ENCODE measurements at places on chromosomes 12 and 14. TPM values are rescaled to one million over a fixed set of nuclear protein-coding genes. Genes with fewer than 3 reads are reported as not detected.

DNA sequence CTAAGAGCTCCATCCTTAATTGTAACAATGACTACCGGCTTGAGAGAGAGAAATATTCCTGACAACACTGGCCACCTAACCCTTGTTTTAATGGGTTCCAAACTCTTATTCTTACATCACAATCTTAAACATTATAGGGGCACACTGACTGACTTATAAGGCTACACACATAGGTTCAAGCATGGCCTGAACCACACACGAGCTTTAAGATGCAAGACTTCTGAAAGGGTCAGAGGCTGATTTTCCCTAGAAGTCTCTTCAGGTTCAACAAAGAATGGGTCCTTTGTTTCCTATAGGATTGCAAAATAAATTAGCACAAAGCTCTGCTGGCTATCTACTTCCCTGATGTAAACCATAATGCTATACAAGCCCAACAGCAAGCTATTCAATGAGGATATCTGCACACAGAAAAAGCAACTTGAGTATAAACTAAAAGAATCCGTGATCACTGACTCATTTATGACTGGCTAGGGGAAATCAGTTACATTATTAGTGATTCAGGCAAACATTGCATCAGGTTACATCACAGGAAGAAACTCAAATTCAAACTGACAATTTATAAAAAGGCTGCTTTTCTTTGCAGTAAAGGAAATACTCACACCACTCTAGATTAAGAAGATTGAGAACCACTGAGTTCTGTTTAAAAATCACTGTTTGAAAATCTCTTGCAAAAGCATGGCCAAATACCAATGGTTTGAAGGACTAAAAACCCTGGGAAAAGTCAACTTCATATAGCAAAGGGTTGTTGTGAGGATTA lies 8.5 kb downstream of the BTG1 start:
- DNase-seq, result no peak

GRCh38 chr14:63940387-63940786 lies 87.6 kb downstream of the SYNE2 start:
- DNase-seq, result no peak

- no peak for DNase-seq
These were observed 4.9 kb upstream of the RIC8B start for GRCh38 chr12:106769546-106769945.

- DNase-seq, result no peak
These were observed 35.1 kb downstream of the NRDE2 start for GRCh38 chr14:90296641-90297040.

DNA sequence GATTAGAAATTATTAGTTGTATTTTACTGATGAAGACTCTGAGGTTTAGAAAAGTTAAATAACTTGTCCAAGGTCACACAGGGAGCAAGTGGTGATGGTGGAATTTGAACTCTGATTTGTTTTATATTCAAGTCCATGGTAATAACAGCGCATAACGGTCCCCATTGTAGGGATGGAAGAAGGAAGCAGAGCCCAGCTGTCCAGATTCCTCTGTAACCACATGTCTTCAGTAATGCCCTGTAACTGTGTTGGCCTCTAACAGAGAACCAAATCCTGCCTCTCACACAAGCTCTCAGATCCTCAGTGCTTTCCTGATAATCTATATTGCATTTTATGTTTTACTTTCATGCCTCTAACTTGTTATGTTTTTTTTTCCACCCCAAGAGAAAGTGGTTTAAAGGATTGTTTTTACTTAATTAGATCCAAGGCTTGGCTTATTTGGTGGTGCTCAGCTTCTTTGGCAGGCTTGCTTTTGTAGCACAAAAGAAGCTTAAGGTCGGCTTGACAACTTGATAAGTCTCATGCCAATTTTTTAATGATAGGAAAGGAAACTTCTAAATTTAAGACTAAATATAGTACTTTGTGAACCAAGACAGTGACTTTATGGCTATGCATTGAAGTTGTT lies 105.1 kb upstream of the SEL1L start:
- no peak for DNase-seq

DNAJC22 gene
- total RNA-seq, result 0.78 TPM
